ENCODE measurements at places on chromosomes 3 and 15.

DNA sequence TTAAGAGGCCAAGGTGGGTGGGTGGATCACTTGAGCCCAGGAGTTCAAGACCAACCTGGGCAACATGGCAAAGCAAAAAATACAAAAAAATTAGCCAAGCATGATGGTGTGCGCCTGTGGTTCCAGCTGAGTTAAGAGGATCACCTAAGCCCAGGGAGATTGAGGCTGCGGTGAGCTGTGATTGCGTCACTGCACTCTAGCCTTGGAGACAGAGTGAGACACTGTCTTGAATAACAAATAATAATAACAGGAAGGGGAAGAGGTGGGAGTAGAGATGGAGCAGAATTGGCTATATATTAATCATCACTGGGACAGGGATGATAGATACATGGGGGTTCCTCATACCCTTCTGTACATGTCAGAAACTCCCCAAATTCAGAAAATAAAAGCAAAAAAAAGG is 23.8 kb upstream of the NMB start:
- H3K36me3 ChIP-seq: no peaks in the 10 kb centered on the region
- H3K27ac ChIP-seq: no peak overlapping the region
- H3K27me3 ChIP-seq: no peaks in the 10 kb centered on the region

GRCh38 chr15:60656481-60656880 is 177.5 kb upstream of the ICE2 start:
- no peaks in the 10 kb centered on the region for H3K27me3 ChIP-seq
- DNase-seq: peak; percentile 29
- H3K4me3 ChIP-seq: no peak overlapping the region

- no peak overlapping the region for H3K4me3 ChIP-seq
- DNase-seq: peak; percentile 65
- no peaks in the 10 kb centered on the region for H3K36me3 ChIP-seq
- H3K4me1 ChIP-seq: no peaks in the 10 kb centered on the region
Observed at GRCh38 chr3:150367757-150368156, 40.3 kb upstream of the TSC22D2 start.

DNA sequence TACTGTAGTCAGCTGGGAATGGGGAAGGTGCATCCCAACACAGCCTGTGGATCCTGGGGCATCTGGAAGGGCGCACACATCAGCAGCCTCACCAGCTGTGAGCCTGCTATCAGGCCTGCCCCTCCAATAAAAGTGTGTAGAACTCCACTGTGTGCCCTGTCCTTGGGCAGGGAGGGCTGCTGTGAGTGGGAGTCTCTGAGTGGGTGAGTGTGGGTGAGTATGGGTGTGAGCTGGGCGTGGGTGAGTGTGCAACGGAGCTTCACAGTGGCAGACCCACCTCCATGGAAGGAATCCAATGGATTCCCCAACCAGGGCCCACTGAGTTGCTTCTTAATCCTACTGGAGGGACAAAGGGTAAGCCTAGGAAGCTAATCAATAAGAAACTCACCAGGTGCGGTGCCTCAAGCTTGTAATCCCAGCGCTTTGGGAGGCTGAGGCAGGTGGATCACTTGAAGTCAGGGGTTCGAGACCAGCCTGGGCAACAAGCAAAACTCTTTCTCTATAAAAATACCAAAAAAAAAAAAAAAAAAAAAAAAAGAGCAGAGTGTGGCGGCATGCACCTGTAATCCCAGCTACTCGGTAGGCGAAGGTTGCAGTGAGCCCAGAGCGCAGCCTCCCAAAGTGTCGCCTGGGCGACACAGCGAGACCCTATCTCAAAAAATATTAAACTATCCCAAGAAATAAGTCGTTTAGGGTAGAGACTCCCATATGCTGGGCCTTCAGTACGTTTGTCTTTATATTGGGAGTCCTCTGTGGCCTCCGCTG is 555 bp upstream of the RCCD1 start:
- peaks cover 34% of the 10 kb centered on the region for H3K36me3 ChIP-seq
- no peak overlapping the region for H3K4me3 ChIP-seq
- H3K27me3 ChIP-seq: no peaks in the 10 kb centered on the region

- no peaks in the 10 kb centered on the region for H3K27me3 ChIP-seq
- H3K36me3 ChIP-seq: no peaks in the 10 kb centered on the region
Observed at GRCh38 chr3:185552358-185552877, at the start of gene LIPH. Gene LIPH, minus strand, starts transcription at chr3:185552588. Its CDS starts 117 bp downstream, at chr3:185552471.

DNA sequence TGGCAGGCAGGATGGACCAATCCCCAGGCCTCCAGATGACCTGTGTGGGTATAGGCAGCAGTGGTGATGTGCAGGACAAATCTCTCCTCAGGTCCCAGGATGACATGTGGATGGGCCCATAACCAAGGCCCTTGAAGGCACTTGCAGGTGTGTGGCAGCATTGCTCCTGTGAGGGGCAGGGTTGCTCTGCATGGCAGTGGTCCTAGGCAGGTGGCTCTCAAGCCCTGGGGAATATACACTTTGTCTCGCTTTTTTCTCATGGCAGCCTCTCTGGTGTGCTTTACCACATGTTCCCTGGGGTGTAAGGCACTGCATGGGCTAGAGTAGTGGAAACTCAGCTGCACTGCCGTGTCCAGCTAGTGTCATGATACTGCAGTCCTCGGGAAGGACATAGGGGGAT is 503.6 kb downstream of the UNC13C start:
- no peaks in the 10 kb centered on the region for H3K4me1 ChIP-seq
- H3K27ac ChIP-seq: no peak overlapping the region
- H3K27me3 ChIP-seq: no peaks in the 10 kb centered on the region
- H3K36me3 ChIP-seq: no peaks in the 10 kb centered on the region

GRCh38 chr15:22918596-22919140 is 61.5 kb downstream of the CYFIP1 start:
- no peaks in the 10 kb centered on the region for H3K4me1 ChIP-seq
- no peak overlapping the region for H3K4me3 ChIP-seq
- no peak for DNase-seq

- H3K4me1 ChIP-seq: peaks cover 5% of the 10 kb centered on the region
- no peak overlapping the region for H3K27ac ChIP-seq
- no peak overlapping the region for H3K4me3 ChIP-seq
- no peaks in the 10 kb centered on the region for H3K27me3 ChIP-seq
- DNase-seq: no peak
Observed at GRCh38 chr3:31670136-31670535, 137.4 kb downstream of the STT3B start.

DNA sequence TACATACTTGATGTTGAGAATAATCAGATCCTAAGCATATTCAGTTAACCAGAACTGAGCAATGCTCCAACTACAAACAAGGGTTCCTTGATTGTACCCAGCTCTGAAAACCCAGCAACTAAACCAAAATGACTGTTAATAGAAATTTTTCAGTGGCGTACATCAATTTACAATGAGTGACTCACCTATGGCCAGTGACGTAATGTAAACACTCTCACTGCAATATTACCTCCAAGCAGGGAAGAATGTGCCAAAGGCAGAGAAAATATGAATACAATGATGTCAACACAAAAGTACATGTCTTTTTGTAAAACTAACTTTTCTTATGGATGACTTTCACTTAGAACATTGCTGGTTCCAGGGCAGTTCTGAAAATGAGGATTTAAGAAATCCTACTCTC is 611.3 kb downstream of the EDEM1 start:
- H3K4me1 ChIP-seq: no peaks in the 10 kb centered on the region
- no peak overlapping the region for H3K27ac ChIP-seq
- no peaks in the 10 kb centered on the region for H3K27me3 ChIP-seq
- no peaks in the 10 kb centered on the region for H3K36me3 ChIP-seq
- DNase-seq: no peak

DNA sequence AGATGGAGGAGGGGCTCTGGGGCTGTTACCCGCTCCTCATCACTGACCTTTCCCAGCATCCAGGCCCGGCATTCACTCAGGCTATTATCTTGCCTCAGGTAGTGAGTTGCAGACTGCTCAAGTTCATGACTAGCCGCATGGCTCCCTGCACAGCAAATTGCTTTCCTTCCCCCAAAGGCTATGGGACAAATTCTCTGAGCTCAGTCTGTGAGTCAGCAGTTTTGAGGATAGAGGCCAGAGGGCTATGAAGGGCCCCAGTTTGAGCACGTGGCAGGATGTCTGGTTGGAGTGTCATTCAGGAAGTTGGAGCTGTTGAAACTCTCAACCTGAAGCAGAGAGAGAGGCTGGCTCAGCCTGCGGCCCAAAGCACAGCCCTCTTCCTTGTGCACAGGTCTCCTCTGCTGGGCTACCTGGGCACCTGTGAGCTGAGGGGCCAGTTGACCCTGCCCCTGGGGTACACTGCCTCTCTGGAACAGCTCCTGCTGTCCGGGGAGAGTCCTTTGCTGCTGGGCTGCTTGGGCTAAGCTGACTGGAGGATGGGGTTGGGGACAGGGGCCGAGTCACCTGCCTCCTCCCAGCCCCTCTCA is 7.9 kb downstream of the FAH start:
- peak; percentile 72 for DNase-seq
- H3K27me3 ChIP-seq: no peaks in the 10 kb centered on the region

DNA sequence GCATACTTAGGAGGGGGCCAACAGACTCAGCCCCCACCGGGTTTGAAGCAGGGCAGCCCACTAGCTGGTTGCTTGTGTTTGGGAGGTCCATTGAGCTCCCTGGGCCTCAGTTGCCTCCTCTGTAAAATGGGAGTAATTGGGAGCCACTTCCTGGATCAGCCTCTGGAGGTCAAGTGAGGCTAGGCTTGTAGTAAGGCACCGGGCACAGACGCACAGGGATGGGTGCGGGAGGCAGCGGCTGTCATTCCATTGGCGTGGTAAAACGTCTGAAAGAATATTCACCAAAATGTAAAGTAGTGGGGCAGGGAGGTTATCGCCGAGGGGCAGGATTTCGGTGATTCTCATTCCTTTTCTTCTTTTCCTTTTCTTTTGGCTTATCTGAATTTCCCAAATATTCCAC is 64.6 kb downstream of the TLE3 start:
- no peak for DNase-seq
- H3K4me1 ChIP-seq: no peaks in the 10 kb centered on the region
- no peaks in the 10 kb centered on the region for H3K36me3 ChIP-seq
- no peak overlapping the region for H3K27ac ChIP-seq

DNA sequence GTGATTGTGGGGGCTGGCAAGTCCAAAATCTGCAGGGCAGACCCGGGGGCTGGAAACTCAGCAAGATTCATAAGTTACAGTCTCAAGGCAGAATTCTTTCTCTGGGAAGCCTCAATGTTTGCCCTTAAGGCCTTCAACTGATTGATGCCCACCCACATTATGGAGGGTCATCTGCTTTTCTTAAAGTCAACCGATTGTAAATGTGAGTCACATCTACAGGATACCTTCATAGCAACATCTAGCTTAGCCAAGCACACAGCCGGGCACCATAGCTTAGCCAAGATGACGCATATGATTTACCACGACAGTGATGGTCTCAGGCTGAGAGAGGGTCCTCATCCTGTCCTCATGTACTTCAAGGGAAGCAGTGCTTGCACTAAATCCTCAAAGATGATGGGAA is 43.5 kb downstream of the IDH2 start:
- H3K4me1 ChIP-seq: peaks cover 55% of the 10 kb centered on the region
- no peak overlapping the region for H3K4me3 ChIP-seq
- no peak for DNase-seq
- no peaks in the 10 kb centered on the region for H3K27me3 ChIP-seq
- no peak overlapping the region for H3K27ac ChIP-seq
- no peaks in the 10 kb centered on the region for H3K36me3 ChIP-seq

- no peak overlapping the region for H3K4me3 ChIP-seq
- peaks cover 4% of the 10 kb centered on the region for H3K4me1 ChIP-seq
- H3K27ac ChIP-seq: no peak overlapping the region
- H3K27me3 ChIP-seq: peaks cover under 1% of the 10 kb centered on the region
- H3K36me3 ChIP-seq: no peaks in the 10 kb centered on the region
Observed at GRCh38 chr15:96428742-96429141, 98.2 kb downstream of the NR2F2 start.

DNA sequence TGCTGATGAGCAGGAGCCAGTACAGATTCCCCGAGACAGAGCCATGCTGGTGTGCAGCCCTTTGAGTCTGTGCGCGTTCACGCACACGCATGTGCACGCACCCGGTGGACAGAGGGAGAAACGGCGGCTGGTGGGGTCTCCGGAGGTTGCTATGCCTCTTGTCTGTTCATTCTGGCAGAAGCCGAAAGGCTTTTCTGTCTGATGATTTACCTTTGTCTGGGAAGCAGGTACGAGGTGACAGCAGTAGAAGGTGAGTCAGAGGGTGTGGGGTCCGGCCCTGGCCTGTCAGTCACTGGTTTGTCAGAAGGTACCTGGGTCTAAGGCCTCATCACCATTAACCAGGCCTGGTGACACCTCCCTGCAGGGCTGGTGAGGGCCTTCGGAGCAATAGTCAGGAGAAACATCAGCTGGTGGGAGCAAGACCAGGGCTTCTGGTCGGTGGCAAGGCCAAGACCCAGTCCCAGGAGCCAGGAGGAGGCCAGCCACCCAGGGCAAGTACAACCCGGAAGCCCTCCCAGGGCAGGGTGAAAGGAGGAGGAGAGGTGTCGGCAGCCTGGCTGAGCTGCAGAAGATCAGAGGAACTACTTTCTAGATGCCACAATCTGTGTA is 7.5 kb downstream of the PCSK6 start:
- no peaks in the 10 kb centered on the region for H3K4me1 ChIP-seq
- no peak for DNase-seq
- no peak overlapping the region for H3K27ac ChIP-seq
- H3K4me3 ChIP-seq: no peak overlapping the region

DNA sequence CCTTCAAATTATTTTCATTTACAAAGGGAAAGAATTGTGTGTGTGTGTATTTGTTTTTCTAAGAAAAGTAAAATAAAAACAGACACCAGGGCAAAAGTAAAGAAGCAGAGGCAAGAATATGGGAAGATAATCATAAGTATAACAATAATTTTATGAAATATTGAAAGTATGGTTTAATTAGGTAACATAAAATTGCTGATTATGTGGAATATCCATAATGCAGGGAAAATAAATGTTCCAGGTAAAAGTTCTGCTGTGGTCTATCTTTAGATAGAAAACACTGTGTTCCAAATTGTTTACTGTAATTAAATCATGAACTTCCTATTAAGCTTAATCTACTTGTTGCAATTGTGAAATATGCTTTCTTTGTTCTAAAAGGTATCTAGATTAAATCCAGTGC is 25.7 kb upstream of the KCNMB2 start:
- no peak for DNase-seq
- no peak overlapping the region for H3K4me3 ChIP-seq
- H3K27me3 ChIP-seq: no peaks in the 10 kb centered on the region
- H3K36me3 ChIP-seq: no peaks in the 10 kb centered on the region
- peaks cover 3% of the 10 kb centered on the region for H3K4me1 ChIP-seq

DNA sequence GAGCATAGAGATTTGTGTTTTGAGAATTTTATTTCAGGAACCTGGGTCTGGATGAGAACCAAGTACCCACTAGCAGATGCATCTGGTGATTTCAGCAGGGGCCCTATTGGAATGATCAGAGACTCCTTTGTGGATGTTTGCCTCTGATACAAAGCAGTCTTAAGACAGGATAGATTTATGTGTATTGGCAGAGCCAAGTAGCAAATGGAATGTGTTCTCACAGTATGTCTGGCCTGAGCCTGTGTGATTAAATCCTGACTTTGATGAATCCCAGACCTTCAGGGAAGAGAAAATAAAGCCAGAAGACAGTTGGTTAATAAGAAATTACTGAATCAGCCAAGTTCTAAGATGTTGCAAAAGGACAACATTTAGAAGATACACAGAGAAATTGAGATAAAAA is 755.5 kb upstream of the SEMA6D start:
- peaks cover 5% of the 10 kb centered on the region for H3K4me1 ChIP-seq
- H3K4me3 ChIP-seq: no peak overlapping the region
- no peaks in the 10 kb centered on the region for H3K36me3 ChIP-seq
- no peaks in the 10 kb centered on the region for H3K27me3 ChIP-seq
- no peak overlapping the region for H3K27ac ChIP-seq
- DNase-seq: peak; percentile 14

All from lung (tissue), 17 donors.